Stimulated activated CD4-positive, alpha-beta T cell treated with anti-CD3 and anti-CD28 coated beads, TNF-alpha, amount 100 ng/mL, for 48 hours (primary cell): ENCODE measurements at places on chromosomes 5 and 9.

GRCh38 chr5:124524552-124525232, 221.7 kb downstream of the ZNF608 start:
- DNase-seq = no peak

DNA sequence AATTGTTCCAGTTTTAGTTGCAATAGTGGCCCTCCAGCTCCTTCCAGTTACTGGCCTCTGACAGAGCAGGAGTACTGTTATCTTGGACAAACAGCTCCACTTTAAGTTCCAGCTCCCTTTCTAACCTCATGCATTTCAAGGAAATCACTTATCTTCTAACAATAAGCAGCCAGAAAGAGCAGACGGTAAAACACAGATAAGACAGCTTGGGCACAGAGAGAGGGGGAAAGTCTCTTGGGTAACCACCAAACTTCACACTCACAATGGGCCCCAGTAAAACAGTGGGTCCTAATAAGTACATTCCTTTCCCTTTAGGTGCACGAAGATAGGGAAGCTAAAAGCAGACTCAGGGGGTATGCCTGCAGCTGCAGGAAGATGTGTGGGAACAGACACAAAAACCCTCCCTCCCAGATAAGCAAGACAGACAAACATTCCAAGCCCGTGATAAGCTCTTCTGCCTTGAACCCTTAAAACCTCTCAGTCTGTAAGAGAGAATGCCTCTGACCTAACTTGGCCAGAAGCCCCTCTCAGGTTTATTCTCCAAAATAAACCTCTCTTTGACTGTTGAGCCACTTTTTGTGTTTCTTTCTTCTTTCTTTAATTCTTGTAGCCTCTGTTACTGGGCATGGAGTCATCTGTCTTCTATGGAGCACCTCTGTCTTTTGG, 30.8 kb downstream of the OR1J1 start:
- DNase-seq = no peak

DNA sequence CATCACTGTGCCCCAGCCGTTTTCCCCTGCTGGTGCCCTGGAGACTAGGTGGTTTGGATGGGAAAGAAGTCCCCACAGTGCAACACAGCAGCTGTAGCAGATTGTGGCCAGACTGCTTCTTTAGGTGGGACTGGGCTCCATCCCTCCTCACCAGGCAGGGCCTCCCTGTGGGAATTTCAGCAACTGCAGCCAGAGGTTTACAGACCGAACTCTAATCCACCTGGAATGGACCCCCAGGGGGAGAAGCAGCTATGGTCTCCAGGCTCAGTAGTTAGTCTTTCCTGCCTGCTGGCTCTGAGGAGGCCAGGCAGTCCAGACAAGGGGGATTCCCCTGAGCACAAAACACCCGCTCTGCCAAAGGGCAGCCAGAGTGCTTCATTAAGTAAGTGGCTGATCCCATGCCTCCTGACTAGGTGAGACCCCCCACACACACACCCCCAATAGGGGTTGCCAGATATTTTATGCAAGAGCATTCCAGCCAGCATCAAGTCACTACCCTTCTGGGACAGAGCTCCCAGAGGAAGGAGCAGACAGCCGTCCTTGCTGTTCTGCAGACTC, 188.9 kb downstream of the SGCD start:
- no peak for DNase-seq

GRCh38 chr5:172556971-172557461, 84.0 kb upstream of the NEURL1B start:
- no peak for DNase-seq

DNA sequence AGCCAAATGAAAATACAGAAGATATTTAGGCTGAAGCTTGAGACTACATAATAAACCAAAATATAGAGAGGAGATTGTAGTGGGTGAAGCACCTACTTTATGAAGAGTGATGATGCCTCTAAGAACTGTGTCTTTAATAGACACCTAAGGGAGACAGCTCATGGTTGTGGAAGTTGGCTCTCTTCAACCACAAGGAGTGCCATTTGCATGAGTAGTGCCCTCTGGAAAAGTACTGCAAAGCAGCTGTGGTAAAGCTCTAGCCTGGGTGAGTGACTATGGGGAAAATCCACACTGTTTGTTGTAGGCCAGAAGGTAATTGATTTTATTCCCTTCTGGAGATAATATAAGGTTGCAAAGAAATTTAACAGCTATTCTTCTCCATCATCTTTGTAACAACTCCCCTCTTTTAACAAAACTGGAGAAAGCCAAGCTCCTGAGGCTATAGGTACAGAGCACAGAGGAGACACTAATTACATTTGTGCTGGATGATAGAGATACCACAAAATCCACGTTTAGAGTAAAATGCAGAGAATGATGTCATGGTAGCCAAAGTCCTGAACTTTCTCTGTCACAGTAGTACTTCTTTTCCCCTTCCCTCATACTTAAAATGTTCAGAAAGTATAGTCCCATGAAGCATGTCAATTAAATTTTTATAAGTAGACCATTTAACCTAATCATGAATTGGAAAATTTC, 122.8 kb downstream of the STARD4 start:
- no peak for DNase-seq

DNA sequence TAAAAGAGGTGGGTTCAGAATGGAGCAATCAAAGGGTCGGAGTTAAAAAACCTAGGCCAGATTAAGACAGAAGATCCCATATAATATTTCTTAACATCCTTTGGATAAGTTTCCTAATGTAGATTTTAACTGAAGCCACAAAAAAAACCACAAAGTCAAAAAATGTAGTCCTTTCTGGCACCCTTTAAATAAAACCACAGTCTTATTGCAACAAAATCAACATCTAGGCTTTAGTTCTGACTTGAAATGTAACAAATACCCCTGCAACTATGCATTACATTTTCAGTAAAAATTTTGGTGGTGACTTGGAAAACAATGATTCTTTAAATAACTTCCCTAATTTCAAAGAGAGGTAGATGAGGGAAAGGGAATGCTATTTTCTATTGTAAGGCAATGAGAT, 109.2 kb downstream of the PSAT1 start:
- DNase-seq = no peak
